ENCODE measurements at places on chromosomes 1 and 21. TPM values are rescaled to one million over a fixed set of nuclear protein-coding genes. Genes with fewer than 3 reads are reported as not detected.

The NBPF10 gene
- 0.72 TPM for total RNA-seq

The GNAT2 gene
- total RNA-seq, result not detected

The TMEM51 gene
- total RNA-seq, result 6.4 TPM

The IL19 gene
- not detected for total RNA-seq

The CD5L gene
- total RNA-seq, result not detected

The NBPF8 gene
- total RNA-seq, result 7.9 TPM

The CDA gene
- total RNA-seq, result 0.35 TPM

The PLPPR4 gene
- not detected for total RNA-seq

The SYPL2 gene
- not detected for total RNA-seq

The DPT gene
- not detected for total RNA-seq

The CLDN17 gene
- total RNA-seq, result not detected

The SLC44A3 gene
- 3.4 TPM for total RNA-seq

The LAMC1 gene
- 540 TPM for total RNA-seq

The ALX3 gene
- not detected for total RNA-seq

The SCNM1 gene
- 96.9 TPM for total RNA-seq

The OR2L2 gene
- not detected for total RNA-seq

The MYOG gene
- not detected for total RNA-seq

The LRRC3 gene
- 0.92 TPM for total RNA-seq

The SERPINC1 gene
- total RNA-seq, result not detected

The MYOM3 gene
- total RNA-seq, result 3.4 TPM

The MIA3 gene
- total RNA-seq, result 47.1 TPM

The CCDC185 gene
- total RNA-seq, result not detected

The CELA2A gene
- not detected for total RNA-seq

The TNFRSF25 gene
- 3.3 TPM for total RNA-seq

The RSPO1 gene
- not detected for total RNA-seq

The OR1C1 gene
- total RNA-seq, result 0.02 TPM

The RAB7B gene
- not detected for total RNA-seq

The MSH4 gene
- 0.10 TPM for total RNA-seq

The RGS1 gene
- not detected for total RNA-seq

The TCHHL1 gene
- total RNA-seq, result not detected

The KRTAP6-1 gene
- total RNA-seq, result not detected

The HSD3B2 gene
- not detected for total RNA-seq

The CRP gene
- not detected for total RNA-seq

The PLA2G2C gene
- not detected for total RNA-seq

The ATAD3C gene
- total RNA-seq, result 0.05 TPM

The PRELP gene
- not detected for total RNA-seq

The TTC24 gene
- total RNA-seq, result not detected

The FABP3 gene
- total RNA-seq, result not detected

The OR6N1 gene
- not detected for total RNA-seq

The AKR7A3 gene
- total RNA-seq, result 0.17 TPM

The TMEM240 gene
- 0.67 TPM for total RNA-seq

The LRRC39 gene
- total RNA-seq, result 0.22 TPM

The VAV3 gene
- total RNA-seq, result 1.1 TPM

The OR2L3 gene
- total RNA-seq, result not detected

The KRTCAP2 gene
- total RNA-seq, result 476 TPM

The OR2T33 gene
- not detected for total RNA-seq

The HS2ST1 gene
- 16.0 TPM for total RNA-seq

The SH2D1B gene
- total RNA-seq, result not detected

The UBE2G2 gene
- 76.3 TPM for total RNA-seq

The RIIAD1 gene
- not detected for total RNA-seq

The SMG7 gene
- total RNA-seq, result 18.6 TPM

The RYR2 gene
- total RNA-seq, result 4.7 TPM

The KIF21B gene
- total RNA-seq, result 0.22 TPM

The CATSPERE gene
- 0.09 TPM for total RNA-seq

The UCK2 gene
- 215 TPM for total RNA-seq
